ENCODE measurements at places on chromosomes 7 and 10. TPM values are rescaled to one million over a fixed set of nuclear protein-coding genes. Genes with fewer than 3 reads are reported as not detected.
A peak's percentile ranks its signal among the peaks of the same experiment; 100 is the strongest.

- no peak for DNase-seq
Observed at GRCh38 chr7:131649003-131649541, 92.6 kb upstream of the PODXL start.

VGF gene
- total RNA-seq, result not detected

DNA sequence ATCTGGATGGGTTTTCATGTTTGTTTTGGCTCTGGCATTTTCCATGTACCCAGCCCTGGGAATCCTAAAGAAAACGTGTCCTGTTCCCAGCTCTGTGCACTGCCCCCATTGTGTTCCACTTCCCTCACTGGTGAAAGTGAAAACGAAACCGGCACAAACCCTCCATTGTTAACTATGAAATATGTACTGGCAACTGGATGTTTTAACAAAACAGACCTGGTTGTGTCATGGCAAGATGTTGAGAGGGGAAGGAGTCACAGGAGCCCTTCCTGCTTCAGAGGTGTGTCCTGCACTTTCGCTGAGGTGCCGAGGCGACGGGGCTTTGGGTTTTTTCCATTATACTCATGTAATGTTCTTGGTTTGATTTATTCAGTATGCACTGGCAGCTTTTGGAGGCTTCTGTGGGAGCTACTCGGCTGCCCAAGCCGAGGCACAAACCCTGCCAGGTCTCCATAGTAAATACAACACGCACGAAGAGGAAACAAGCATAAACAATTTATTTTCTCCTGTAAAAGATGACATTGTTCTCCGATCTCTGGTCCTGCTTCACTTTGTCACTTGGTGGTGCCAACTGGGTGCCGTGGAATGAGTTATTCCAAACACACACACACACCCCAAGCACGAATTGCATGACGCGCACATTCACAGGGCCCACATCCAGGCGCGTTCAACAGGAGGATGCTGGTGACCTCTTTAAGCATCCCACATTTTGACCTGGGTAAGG, 118.2 kb downstream of the CDK6 start:
- DNase-seq, result peak; percentile 69

DNA sequence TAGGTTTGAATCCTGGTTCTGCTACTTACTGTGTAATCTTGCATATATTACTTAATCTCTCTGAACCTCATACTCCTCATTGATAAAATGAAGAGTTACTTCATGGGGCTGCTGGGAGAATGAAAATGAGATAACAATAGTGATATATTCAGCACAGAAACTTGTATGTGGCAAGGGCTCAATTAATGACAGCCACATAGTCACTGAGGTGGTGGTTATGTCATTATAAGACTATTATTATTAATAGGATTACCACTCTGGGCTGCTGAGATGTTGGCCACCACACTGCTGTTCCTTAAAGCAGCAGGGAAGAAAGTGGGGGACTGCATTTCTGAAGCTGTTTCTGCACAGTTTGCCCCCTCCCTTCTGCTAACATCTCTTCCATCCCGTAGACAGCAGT, 100.4 kb upstream of the PDLIM1 start:
- no peak for DNase-seq

GRCh38 chr7:82429408-82429807, 14.2 kb downstream of the CACNA2D1 start:
- no peak for DNase-seq

DNA sequence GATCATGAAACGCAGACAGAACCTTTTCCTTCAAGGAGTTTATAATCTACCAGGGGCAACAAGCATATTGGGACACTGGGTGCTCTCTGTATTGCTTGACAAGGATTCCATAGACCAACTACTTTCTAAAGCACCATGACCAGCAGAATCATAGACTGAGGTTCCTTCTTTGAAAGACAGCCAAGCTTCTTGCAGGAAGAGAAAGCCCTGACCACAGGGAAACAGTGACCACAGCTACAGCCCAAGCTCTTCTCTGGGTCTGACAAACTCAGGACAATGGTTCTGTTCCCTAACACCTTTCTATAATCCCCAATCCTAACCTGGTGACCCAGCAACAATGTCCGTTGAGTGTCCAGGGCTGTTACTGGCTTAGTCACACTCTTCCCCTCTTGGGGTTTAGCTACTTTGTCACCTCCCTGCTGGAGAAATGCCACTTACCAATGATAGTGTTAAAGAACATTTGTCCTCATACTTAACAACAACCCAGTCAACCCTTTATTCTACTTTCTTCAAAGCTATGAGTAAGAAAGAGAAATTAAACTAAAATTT, 155.7 kb downstream of the JAZF1 start:
- DNase-seq, result no peak

GRCh38 chr7:28069388-28069787, 111.2 kb downstream of the JAZF1 start:
- DNase-seq, result no peak

DNA sequence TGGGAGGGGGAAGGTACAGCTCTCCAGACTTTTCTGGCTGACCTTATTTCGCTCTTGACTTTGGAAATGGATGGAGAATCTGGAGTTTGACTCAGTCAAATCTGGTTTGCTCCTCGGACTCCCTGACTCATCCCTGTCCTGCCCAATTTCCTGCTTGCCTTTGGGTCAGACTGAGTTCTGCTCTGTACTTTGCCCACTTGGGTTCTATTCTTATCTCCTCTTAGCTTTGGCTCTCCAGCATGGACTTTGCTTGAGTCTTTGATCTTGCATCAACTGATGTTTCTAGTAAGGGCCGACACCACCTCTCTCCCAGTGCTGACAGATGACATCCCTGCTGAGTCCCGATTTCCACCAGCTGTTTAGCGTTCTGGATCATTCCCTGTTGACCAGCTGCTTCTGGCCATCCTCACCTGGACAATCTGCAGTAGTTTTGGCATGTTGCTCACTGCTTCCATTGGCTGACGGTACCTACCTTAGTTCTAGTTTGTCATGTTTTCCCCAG, 335.3 kb downstream of the SUGCT start:
- DNase-seq, result peak; percentile 34

DNA sequence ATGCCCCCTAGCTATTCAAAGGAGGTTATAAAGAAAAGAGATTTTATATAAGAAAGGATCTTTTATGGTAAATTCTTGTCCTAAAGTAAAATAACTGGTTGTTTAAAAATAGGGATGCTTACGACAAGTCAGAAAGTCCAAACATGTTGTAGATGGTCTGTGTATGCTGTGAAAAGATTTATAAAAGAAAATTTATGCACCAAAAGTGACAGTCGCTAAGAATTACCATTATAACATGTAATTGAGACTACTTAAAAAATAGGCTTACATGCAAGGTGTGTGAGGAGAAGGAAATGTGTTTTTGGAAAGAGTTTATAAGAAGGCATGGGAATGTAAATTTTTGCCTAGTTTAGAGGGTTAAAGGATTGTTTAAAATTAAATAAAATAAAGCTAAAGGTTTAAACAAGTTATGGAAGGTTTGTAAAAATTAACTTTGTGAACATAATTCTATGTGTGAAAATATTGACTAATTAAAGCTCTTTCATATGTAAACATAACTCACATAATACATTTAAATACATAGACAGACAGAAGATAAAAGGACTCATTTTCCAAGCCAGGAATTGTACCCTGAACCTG, 118.5 kb downstream of the LYZL1 start:
- DNase-seq, result no peak

CYP26C1 gene
- total RNA-seq, result not detected

- no peak for DNase-seq
Observed at GRCh38 chr10:50618624-50619023, 5.1 kb downstream of the SGMS1 start.

GRCh38 chr7:17564678-17565212, 266.3 kb downstream of the AHR start:
- DNase-seq, result no peak

- DNase-seq, result no peak
Observed at GRCh38 chr7:18558503-18558902, 63.0 kb downstream of the HDAC9 start.

GRCh38 chr10:113430634-113431397, 122.0 kb upstream of the HABP2 start:
- no peak for DNase-seq

USP6NL gene
- total RNA-seq, result 5.7 TPM

BHLHA15 gene
- total RNA-seq, result not detected

SEPTIN14 gene
- not detected for total RNA-seq

CLDN4 gene
- not detected for total RNA-seq

METTL27 gene
- not detected for total RNA-seq

GSAP gene
- 4.9 TPM for total RNA-seq

DNA sequence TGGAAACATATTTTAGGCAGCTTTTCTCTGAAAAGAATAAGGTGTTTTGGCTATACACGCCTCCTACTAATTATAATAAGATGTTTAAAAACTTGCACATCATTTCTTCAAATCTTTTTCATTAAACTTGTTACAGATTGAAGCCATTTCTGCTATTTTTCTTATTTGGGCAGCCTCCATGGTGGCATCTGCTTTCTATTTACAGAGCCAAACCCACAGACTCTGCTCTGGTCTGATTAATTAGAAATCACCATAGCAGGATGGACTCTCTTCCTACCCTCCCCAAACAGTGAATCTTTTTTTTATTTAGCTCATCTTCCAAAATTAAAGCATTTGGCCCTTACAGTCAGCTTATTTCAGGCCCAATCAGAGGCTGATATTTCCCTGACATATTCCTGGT, 85.7 kb upstream of the AOAH start:
- DNase-seq, result no peak

- DNase-seq, result no peak
Observed at GRCh38 chr7:28356619-28357018, 55.7 kb upstream of the CREB5 start.

DNA sequence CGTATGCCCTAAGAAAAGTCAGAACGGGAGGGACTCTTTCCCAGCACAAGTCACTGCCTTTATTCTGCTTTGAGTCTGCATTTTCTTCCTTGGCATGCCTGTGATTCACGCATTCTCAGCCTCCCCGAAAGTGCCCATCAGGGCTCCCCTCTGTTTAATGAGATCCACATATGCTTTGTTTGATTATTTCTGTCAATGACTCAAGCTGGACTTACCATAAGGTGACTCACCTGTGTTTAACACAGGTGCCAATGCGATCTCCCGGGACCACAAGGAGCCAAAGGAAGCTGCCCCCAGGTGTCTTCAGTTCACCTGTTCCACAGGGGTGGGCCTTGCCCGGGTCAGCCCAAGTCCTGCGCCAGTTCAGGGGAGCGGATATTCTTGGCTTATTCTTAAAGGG, 386.0 kb upstream of the SHH start:
- no peak for DNase-seq

DNA sequence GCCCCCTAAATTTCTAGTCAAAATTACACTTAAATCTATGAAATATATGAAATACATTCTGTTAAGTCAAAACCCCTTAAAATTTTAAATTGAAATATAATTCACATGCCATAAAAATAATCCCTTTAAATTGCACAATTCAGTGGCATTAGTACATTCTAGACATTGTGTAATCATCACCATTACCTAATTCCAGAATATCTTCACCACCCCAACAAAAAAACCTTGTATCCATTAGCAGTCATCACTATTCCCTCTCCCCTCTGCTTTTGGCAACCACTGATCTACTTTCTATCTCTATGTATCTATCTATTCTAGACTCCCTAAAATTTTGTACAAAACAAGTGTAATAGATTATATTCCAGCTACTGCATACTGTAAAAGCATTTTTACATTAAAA, 261.2 kb downstream of the GLI3 start:
- DNase-seq, result no peak

Measured in heart left ventricle (tissue), 16 donors.